Brain (organoid and tissue), 16 donors: ENCODE measurements at places on chromosomes 7 and 10.

DNA sequence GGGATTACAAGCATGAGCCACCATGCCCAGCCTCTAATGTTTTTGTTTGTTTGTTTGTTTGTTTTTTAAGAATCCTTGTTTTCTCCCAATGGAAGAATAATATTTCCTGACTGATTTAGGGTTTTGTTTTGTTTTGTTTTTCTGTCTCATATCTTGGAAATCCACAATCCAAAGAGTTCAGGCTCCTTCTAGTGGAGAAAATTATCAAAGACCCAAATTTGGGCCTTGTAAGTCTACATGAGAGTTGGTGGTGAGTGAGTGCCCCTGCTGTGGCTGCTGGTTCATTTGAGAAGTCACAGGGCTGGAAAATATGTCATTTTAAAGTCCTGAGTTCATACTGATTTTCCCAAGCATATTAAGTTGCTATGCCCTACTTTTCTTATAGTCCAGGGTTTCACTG lies 33.5 kb upstream of the KLHL7 start:
- DNase-seq = no peak

DNA sequence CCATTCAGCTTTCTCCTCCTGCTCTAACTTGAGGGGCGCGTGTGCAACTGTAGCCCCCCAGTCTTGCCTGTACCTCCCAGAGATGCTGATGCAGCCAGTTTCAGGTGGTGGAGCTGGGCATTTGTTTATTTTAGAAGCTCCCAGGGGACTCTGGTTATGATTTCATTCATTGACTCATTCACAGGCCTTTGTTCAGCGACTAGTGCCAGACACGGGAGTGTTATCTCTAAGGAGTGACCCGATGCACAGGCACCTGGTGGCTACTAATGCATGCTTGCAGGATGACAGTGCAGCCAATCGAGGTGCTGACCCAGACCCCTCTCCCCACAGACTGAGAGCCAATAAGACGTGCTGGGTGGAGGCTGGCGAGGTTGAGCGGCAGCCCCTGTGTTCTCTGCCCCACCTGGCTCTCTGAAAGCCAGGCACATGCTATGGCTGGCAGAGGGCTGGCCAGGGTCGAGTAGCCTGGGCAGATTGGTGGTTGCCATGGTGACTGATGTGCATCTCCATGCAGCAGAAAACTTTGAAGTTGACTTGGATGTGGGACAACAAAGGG lies 19.7 kb upstream of the SLC18A2 start:
- peak; percentile 94 for DNase-seq

- DNase-seq = no peak
Observed at GRCh38 chr10:21130108-21130507, 233.0 kb upstream of the NEBL start.

GRCh38 chr10:60426425-60426824 lies 36.8 kb upstream of the ANK3 start:
- DNase-seq = no peak

DNA sequence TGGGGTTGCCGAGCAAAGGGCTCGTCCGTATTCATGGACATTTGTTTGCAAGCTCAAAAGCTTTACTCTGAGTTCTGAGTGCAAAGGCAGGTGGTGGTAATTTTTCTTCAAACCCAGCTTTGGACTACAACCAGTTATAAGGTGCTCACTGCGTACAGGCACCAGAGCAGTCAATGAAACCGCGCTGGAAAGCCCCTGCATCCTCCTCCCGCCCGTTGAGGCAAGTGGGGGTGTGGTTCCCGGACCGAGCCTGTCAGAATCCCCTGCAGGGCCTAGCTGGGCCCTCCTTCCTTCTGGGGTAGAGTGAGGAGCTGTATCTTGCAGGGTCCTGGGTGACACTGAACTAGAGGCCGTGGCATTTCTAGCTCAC lies 22.3 kb downstream of the AMZ1 start:
- no peak for DNase-seq

DNA sequence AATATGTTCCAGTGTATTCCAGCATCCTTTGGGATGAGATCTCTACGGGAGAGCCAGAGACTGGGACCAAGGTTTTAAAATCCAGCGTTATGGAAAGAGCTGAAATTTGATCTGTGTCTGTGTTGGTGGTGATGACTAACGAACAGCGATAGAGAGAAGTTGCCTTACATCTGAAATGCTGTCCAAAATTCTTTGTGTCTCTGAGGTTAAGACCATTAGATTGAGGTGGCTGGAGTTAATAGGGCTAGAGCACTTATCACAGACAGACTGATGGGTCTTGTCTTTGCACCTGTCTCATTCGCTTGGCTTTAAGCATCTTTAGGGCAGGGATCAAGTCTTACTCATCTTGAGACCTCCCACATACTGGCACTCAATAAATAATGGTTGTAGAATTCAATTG lies 41.0 kb upstream of the RAPGEF5 start:
- DNase-seq = no peak

DNA sequence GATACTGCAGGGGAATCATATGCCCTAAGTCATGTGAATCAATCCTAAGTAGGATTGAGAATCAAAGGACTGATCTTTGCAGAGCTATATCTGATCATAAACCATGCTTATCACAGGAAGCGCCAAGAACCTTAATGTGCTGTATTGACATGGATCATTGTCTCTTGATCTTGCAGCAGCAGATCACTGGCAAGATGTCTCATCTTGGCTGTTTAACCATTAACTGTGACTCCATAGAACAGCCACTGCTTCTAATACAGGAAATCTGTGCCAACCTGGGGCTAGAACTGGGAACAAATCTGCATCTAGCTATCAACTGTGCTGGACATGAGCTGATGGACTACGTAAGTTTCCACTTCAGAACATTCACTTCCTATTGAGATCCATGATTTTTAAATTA lies 21.6 kb downstream of the ENO4 start:
- no peak for DNase-seq

DNA sequence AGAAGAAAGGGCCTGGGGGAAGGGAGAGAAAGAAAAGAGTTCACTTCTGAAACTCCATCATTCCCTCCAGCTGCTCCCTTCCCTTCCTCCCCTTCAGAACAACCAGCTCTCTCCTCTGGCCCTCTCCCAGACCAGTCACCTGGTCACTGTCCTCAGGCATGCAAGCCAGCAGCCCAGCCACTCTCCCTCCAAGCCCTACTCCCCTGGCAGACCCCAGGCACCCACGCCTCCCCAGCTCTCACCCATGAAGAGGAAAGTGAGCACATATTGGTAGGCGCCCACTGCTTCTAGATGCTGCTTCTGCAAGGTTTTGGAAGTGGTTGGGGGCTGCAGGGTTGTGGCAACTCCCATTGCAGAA lies 353 bp downstream of the MOGAT3 start:
- no peak for DNase-seq

DNA sequence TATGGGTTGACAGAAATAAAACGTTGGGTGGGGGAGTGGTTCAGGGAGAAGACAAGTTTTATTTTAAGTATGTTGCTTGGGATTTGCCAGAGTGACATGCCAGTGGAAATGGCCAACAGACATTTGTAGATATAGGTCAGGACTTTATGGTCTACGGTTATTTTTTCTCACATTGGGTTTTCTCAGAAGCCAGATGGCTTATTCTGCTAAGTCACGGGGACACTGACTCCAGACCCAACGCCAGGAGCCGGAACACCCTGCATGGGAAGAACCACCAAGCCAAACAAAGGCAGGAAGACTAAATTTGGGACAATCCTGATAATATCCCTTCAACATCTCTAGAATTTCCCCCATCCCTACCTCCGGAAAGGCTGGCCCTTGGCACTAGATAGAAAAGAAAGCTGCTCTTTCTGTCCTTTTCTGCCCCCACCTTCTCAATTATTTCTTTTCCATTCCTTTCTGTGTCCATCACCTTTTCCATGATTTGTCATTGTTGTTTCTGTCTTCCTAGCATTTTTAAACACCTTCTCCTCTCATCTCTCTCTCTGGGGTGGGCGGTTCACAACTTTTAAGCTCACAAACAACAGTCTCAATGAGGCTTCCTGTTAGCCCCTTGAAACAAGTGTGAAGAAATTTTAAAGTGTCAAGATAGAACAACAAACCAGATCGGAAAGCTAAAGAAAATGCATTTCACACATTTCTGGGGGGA lies 44.7 kb downstream of the TBXAS1 start:
- DNase-seq = peak; percentile 38

GRCh38 chr7:133688483-133689239 lies 435.8 kb downstream of the EXOC4 start:
- peak; percentile 21 for DNase-seq

DNA sequence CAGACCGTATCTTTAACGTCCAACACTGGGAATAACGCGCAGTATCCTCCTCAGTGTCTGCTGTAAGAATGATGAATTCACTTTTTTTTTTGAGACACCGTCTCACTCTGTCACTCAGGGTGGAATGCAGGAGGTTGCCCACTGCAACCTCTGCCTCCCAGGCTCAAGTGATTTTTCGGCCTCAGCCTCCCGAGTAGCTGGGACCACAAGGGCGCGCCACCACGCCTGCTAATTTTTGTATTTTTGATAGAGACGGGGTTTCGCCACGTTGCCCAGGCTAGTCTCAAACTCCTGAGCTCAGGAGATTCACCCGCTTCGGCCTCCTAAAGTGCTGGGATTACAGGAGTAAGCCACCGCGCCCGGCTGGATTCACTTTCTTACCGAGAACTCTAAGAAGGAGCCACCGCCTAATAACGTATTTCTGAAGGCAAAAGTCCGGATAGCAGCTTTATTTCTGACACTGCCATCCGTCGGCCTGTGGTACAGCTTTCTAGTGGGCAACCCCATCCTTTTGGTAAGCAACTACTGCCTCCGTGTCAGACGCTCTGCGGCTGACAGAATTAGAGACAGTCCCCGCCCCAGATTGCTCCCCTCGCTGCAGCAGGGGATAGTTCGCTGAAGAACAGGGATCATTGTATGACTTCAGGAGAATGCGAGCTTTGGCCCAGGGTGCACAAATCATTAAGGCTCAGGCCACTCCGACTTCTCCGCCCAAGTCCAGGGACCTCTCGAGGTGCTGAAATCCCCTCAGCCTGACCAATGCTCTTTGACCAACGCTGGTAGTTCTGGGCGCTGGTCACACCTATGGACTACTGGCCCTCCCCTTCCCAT lies 662 bp downstream of the POLR3A start:
- DNase-seq = peak; percentile 34

- no peak for DNase-seq
Observed at GRCh38 chr10:100625816-100626215, 90.1 kb downstream of the HIF1AN start.

DNA sequence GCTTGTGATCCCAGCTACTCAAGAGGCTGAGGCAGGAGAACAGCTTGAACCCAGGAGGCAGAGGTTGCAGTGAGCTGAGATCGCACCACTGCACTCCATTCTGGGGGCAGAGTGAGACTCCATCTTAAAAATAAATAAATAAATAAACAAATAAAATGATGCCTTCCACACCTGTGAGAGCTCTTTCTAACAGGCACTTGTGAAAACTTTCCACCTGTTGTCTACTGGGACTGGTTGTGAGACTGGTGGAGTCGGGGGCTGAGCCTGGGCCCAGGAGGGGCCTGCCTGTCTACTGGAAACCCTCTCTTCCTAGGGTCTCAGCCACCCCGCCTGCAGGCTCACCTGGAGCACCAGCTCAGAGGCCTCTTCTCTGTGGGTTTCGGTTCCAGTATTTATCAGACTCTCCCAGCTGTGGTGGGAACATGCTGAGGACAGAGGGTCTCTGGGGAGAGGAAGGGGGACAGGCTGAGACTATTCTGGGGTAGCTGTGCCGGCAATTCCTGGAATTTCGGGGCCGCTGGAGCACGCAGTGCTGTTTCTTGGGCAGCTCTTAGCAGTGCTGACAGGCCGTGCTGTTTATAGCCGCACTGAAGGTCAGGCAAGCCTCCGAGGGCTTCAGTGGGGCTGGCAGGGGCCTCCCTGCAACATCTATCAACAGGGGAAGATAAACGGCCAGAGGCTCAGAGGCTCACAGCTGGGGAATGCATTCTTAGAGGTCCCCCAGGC lies 3.8 kb downstream of the LDB3 start:
- no peak for DNase-seq

DNA sequence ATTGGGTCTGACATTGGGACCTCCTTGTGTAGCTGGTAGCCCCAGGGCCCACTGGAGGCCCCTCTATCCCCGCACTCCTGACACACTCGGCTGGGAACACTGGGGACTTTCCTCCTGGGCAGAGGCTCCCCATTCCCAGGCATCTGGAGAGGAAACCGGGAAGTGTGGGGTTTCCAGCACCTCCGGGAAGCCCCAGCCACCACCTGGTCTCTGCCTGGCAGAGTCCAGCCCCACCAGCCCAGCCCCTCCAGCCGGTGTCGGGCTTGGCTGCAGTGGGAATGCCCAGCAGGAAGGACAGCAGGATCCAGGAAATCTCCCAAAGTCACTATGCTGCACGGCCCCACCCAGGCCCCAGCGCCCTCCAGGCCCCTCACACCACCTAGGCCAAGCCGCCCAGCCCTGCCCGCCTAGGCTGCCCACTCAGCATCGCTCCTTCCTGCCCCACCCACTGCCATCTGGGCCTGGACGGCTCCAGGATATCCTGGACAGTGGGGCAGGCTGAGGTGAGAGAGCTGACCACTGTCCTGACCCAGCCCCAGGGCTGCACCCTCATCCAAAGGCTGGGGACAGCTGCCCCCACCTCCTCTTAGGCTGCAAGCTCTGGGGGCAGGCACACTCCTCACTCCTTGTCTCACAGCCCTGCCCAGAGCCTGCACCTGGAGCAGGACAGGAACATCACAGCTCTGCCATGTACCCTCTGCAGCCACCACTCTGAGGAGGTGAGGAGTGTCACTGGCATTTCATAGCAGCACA lies 11.8 kb downstream of the RASGEF1A start:
- DNase-seq = no peak

GRCh38 chr7:115327326-115327725 lies 405.4 kb downstream of the MDFIC start:
- no peak for DNase-seq

- peak; percentile 13 for DNase-seq
Observed at GRCh38 chr7:98282703-98283102, 1.2 kb downstream of the BRI3 start.

- DNase-seq = no peak
Observed at GRCh38 chr10:76950354-76950753, 687.3 kb downstream of the KCNMA1 start.

- no peak for DNase-seq
Observed at GRCh38 chr10:529468-530230, 159.8 kb downstream of the DIP2C start.

DNA sequence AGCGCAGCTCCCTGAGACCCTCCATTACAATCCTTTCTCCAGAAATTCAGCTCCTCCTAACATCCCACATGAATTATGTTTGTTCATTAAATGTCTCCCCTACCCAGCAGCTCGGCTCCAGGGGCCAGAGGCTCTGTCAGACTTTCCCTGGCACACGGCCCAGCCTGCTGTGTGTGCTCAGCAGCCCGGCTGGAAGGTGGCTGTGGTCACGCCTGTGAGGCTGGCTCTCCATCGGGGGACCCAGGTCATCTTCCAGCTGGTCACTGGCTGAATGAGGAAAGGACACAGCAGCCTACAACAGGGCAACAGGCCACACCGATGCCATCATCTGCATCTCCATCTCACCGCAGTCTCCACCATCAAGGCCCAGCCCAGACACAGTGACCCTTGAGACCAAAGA lies 219.8 kb downstream of the MAD1L1 start:
- peak; percentile 49 for DNase-seq

- no peak for DNase-seq
Observed at GRCh38 chr10:79410315-79411094, 34.9 kb downstream of the ZCCHC24 start.

GRCh38 chr7:98294798-98295382 lies 13.4 kb downstream of the BRI3 start:
- DNase-seq = peak; percentile 33

GRCh38 chr7:2726316-2727018 lies 38.5 kb downstream of the AMZ1 start:
- no peak for DNase-seq
